ENCODE measurements at places on chromosomes 3 and 15. TPM values are rescaled to one million over a fixed set of nuclear protein-coding genes. Genes with fewer than 3 reads are reported as not detected.

SLC6A11 gene
- total RNA-seq = 10.4 TPM

EBLN2 gene
- 15.2 TPM for total RNA-seq

GASK1A gene
- 24.4 TPM for total RNA-seq

CHRM5 gene
- total RNA-seq = 6.8 TPM

GABRG3 gene
- total RNA-seq = 17.8 TPM

GABRA5 gene
- 1.6 TPM for total RNA-seq

PRTG gene
- total RNA-seq = 34.4 TPM

CFAP91 gene
- total RNA-seq = 7.3 TPM

ARRDC4 gene
- total RNA-seq = 14.1 TPM

ANKRD34C gene
- total RNA-seq = 0.22 TPM

GABRB3 gene
- total RNA-seq = 44.0 TPM

ELL3 gene
- 5.0 TPM for total RNA-seq

SEC22A gene
- total RNA-seq = 90.6 TPM

WDR76 gene
- 14.3 TPM for total RNA-seq

ISLR gene
- total RNA-seq = 61.2 TPM

SMCO1 gene
- 0.38 TPM for total RNA-seq

ST6GAL1 gene
- total RNA-seq = 18.1 TPM

WDR49 gene
- total RNA-seq = 1.1 TPM

SLC24A5 gene
- 22.1 TPM for total RNA-seq

ROPN1 gene
- not detected for total RNA-seq

THAP10 gene
- 5.7 TPM for total RNA-seq

CHRFAM7A gene
- 9.5 TPM for total RNA-seq

Measured in camera-type eye (tissue), 1 donor.